ENCODE measurements at places on chromosomes 12 and 14.

- no peak for DNase-seq
Measured at GRCh38 chr12:45775964-45776363, 46.5 kb downstream of the ARID2 start.

- no peak for DNase-seq
Measured at GRCh38 chr14:104062281-104062680, 23.2 kb upstream of the ASPG start.

DNA sequence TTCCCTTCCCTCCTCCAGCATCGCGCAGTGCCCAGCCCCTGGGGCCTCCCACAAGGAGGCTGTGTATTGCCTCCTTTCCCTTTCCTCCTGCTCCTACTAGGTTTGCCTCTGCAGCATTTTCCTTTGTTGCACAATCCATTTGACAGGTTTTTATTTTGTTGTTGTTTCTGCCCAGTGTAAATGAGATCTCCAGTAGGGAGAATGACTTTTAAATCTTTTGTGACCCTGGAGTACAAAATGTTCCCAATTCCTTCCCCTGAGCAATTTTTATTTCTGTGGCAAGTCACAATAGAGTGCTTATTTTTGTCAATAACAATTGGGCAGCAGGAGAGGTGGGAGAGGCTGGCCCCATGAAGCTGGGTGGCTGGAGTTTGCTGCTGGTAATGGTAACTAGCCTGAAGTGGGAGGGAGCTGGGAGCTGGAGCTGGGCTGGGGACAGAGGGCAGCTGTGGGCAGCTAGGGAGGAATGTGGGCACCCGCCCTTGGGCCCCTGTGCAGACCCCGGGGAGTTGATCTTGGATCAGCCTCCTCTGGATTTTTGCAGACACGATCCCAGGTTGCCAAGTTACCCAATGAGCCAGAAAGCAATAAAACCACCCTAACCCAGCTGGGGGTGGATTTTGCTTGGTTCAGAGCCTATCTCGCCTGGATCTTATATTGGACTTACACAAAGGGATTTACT is 160.1 kb downstream of the KTN1 start:
- no peak for DNase-seq

- DNase-seq = no peak
Measured at GRCh38 chr12:111454716-111455447, 49.2 kb downstream of the SH2B3 start.

DNA sequence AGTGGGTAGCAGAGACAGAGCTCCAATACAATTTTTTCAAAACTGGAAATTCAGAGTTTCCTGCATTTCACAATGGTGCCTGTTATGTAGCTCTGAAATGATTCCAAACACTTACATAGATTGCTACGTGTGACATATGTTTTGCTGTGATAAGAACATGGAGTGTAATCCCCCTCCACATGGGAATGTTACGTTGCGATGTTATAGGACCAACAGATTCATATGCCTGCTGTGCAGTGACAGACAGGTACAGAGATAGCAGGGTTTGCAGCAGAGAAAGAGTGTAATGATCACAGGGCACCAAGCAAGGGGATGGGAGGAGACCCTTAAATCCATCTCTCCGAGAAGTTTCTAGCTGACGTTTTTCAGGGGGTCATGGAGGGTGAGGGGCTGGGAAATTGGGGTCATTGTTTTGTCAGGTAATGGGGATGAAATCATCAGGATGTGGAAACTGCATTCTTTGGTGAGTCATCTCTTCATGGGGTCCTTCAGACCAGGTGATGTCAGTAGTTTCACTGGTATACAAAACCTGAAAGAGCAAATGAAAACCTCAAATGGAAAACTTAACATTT is 76.6 kb upstream of the OSBPL8 start:
- no peak for DNase-seq

GRCh38 chr14:95319312-95320077 is at the start of gene CLMN:
CLMN (minus strand) TSS chr14:95319908; CDS start chr14:95319792, 116 bp downstream.
- DNase-seq = no peak

DNA sequence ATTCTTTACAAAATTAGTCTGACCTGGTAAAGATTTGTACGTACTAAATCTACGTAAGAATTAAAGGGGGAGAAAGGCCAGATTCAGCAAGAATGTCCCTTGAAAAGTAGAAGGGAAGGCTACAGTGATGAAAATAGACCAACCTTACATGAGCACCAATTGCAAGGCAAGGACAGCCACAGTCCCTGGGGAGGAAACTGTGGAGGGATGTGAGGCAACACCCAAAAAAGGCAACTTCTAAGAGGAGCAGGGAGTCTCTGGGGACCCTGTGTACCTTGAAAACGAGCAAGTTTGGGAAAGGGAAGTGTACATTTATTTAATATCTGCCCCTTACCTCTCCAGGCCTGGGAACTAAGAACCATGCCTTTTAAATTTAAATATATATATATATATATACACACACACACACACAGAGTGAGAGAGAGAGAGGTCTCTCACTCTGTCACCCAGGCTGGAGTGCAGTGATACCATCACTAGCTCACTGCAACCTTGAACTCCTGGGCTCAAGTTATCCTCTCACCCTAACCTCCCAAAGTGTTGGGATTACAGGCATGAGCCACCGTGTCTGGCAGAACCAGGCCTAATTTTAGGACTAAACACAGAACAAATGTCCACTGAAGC is 56.4 kb downstream of the TMCC3 start:
- no peak for DNase-seq

- DNase-seq = no peak
Measured at GRCh38 chr12:57755454-57756372, 810 bp downstream of the MARCHF9 start.

- no peak for DNase-seq
Measured at GRCh38 chr14:24846261-24846660, 203.7 kb downstream of the STXBP6 start.

Data from AG09319 (cell line).